ENCODE measurements at places on chromosomes 12 and 14.

DNA sequence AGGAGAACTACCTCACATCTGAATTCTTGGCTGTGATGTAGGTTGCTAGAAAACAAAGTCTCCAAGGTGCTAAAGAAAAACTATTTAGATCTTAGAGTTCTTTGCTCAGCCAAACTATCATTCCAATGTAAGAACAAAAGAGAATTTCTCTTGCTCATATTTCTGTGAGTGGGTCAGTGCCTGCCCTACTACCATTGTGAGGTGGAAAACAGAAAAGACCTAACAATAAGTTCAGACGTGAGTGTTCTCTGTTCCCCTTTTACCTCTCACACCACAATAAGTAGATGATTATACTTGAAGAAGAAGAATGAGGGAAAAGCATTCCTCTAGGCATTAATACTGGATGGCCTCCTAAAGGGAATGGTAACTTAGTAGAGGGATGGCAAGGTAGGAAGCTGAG is 187.4 kb upstream of the KITLG start:
- no peak for DNase-seq

DNA sequence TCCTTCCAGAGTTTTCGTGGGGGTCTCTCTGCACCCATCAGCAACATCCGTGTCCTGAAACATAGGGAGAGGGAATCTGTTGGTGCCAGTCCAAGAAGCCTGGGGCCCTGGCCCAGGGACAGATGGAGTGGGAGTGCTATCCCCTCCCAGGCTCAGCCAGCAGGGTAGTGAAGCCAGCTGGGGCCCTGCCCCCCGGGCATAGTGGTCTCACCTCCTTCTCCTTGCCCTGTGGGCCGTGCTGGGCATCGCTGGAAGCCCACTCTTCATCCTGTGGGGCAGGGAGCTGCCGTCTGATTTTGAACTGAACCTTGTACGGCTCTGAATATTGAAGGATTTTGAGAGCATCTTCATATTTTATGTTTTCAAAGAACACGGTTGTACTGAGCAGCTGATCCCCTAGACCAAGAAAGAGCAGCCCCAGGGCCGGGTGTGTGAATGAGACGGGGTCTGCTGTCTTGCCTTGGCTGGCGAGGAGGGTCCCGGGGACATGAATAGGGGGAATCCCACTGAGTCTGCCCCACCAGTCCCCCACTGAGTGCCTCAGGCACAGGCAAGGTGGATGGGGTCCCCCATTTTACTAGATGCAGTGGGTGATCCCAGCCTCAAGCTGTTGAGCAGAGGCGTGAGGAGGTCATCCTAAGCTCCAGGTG is 23.3 kb downstream of the AHNAK2 start:
- DNase-seq = no peak

DNA sequence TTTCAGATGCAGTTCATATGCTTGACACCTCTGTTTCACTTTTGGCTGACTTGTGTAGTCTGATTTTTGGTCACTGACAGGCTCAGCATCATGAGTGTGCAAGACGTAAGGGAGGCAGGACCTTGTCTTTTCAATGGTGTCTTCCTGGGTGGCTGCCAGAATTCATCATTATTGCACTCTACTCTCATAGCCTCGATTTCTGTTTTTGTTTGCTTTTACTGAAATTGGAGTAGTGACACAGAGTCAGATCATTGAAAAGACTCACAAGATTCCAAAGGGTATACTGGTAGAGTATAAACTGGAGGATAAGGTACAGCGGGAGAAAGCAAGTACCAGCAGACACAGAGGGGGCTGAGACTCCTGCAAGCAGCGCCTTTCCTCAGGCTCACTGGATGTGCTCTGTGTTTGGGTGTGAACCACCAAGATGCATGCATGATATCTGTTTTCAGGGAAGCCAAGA is 126.3 kb upstream of the FGD4 start:
- no peak for DNase-seq

DNA sequence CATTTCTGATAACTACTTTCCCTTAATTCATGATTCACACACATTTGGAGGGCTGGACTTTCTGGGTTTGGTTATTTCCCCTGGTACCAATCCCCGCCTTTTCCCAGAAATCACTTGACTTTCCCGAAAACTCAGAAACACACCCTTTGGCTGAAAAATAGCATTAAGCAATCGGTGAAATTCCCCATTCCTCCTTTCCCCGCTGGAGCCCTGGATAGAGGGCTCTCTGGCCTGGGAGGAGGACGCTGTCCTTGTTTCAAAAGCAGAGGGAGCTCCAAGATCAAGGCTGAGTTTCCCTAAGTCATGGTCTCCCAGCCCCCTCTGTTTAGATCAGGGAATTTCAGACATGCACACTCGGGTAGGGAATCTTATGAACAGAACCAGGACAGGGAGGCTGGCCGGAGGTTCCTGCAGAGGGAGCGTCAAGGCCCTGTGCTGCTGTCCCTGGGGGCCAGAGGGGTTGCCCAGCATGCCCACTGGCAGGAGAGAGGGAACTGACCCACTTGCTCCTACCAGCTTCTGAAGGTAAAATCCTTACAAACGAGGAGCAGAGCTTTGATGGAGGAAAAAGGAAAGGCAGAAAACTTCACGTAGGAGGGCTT is at the start of gene C1S:
Gene C1S (plus strand): TSS at position 366 of the 602 bp plus-strand sequence. CDS start 1,195 bp downstream, outside the sequence.
- DNase-seq = no peak
